ENCODE measurements at places on chromosomes 1 and 21.

GRCh38 chr1:171245458-171246064 lies 2.7 kb upstream of the FMO1 start:
- DNase-seq: peak; percentile 30

DNA sequence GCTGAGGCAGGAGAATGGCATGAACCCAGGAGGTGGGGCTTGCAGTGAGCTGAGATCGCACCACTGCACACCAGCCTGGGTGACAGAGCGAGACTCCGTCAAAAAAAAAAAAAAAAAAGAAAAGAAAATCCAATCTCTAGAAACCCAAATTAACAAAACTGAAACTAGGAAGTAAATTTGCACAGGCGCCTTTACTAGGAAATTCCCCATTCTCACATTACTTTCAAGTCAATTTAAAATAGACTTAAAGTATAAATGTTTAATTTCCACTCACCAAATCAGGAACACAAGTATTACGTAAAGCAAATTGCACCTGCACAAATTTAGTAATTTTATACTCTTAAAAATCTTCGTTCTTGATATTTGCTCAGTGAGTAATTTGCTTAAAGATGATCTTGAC lies 67.8 kb upstream of the BCAR3 start:
- no peak for DNase-seq

DNA sequence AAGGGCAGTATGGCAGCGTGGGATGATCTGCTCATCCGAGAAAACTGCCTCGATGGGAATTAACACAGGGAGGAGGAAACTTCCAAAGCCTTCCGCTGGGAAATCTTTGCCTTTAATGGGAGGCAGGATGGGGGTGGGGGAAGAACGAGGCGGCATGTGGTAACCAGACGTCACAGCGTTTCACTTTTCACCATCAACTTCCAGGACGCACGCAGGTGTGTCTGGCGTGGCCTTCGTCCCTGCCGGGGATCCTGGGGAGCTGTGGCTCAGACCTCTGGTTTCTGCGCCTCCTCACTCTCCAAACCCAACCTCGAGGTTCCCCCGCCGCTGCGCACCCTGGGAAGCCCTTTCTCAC lies 282 bp downstream of the RSPH1 start:
- no peak for DNase-seq

GRCh38 chr1:64956010-64956640 lies 10.2 kb downstream of the JAK1 start:
- DNase-seq: peak; percentile 35
